ENCODE measurements at places on chromosomes 7 and 10. TPM values are rescaled to one million over a fixed set of nuclear protein-coding genes. Genes with fewer than 3 reads are reported as not detected.

DNA sequence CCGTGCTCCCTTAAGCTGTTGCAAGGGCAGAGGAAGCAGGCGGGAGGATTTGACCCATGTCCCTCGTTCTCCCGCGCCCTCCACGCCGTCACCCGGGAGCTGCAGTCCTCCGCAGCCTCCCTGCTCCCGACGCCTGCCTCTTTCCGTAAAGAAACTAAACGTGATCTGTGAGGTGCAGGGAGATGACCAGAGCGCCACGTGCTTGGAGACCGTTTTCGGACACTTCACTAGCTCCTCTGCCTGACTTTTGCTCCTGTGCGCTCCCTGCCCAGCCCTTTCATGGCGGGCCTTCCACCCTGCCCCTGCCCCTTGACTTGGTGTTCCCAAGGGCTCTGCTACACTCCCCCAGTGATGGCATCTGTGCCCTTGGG, 171.2 kb downstream of the LSM5 start:
- no peak for DNase-seq

DNA sequence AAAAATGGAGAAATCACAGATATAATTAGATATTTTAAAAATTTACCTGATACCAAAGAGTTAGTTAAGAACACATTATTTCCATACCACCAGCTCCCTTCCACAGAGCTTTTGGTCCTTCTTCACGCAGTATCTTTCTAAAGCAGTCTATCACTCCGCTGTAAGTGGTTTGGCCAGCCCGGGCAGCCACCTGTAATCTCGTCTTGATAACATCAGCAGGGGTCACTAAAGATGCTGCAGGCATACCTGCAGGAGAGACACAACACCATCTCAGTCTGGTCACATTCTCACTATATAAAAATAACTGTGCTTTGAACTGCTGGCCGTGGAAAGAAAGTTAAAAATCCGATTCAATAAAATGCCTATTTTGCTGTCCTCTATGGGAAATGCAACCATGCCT, 200.1 kb downstream of the SLC25A13 start:
- DNase-seq = no peak

GPER1 gene
- 6.9 TPM for polyA plus RNA-seq

DNA sequence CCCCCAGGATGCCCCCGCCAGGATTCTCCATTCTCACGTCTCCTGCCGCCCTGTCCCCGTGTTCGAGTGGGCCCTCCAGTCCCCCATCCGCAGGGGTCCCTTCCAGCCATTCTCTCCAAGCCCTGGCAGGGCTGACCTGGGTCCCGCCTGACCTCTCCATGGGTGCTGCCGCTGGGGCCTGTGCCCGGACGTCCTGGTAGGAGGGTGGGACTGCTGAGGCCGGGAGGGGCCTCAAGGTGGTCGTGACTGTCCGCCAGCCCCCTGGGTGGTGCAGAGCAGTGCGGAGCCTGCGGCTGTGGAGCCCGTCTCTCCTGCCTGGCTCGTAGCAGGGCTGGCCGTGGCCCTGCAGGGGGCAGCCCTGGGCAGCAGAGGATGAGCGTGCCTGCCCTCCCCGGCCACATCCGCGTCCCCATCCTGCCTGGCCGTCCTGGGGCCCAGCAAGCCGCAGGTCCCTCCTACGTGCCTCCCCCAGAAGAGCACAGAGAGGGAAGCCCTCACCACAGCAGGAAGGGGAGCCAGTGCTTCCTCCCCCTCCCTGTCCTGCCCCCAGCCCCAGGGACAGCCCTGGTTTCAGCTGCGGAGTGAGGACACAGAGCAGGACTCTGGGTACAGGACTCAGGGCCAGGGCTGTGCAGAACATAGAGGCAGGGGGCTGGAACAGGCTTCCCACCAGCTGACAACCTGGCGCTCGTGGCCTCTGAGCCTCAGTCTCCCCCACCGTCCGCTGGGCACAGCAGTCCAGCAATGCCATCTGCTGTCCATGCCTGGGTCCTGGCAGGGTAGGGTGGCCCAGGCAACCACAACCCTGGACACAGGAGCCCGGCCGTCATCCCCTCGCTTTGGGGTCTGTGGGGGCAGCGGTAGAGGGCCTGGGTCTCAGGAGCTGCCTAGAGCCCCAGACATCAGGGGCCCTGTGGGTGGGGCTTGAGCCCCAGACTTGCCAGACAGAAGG, 1.5 kb upstream of the GRIFIN start:
- no peak for DNase-seq

FGL2 gene
- polyA plus RNA-seq = 46.2 TPM

GRCh38 chr10:79007421-79008319, 61.1 kb upstream of the ZMIZ1 start:
- no peak for DNase-seq

DNA sequence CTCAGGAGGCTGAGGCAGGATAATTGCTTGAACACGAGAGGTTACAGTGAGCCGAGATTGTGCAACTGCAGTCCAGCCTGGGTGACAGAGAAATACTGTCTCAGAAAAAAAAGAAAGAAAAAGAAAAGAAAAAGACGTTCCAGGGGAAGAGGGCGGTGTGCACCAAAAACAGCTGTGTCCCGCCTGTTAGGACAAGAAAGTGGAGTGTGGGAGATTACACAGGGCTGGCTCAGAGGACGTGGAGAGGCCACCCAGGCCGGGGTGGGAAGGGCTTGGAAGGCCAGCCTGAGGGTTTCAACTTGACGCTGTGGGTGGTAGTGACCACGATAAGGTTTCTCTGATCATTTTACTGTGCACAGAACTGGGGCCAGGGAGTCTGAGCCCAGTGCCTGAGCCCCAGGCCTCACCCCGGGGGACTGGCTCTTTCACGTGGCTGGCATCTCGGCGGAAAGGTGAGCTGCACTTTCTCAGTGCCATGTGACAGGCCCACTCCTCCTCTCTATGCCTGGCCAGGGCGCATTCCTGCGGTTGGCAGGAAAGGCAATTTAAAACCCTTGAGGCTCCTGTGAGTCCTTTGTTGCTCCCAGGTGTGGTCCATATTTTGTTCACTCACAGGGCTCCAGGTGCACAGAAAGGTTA, 13.9 kb downstream of the RHBDD2 start:
- DNase-seq = no peak

- DNase-seq = no peak
These were observed 329.2 kb downstream of the BBS9 start for GRCh38 chr7:33458581-33458980.

CHN2 gene
- polyA plus RNA-seq = 19.7 TPM

- no peak for DNase-seq
These were observed 2.2 kb downstream of the PLPP4 start for GRCh38 chr10:120459185-120459584.

GRCh38 chr10:31477584-31477983, 158.6 kb downstream of the ZEB1 start:
- no peak for DNase-seq

HSPA12A gene
- polyA plus RNA-seq = 32.7 TPM

GRCh38 chr10:92729886-92730285, 40.1 kb downstream of the HHEX start:
- no peak for DNase-seq

KCNMA1 gene
- polyA plus RNA-seq = 2.8 TPM

DNA sequence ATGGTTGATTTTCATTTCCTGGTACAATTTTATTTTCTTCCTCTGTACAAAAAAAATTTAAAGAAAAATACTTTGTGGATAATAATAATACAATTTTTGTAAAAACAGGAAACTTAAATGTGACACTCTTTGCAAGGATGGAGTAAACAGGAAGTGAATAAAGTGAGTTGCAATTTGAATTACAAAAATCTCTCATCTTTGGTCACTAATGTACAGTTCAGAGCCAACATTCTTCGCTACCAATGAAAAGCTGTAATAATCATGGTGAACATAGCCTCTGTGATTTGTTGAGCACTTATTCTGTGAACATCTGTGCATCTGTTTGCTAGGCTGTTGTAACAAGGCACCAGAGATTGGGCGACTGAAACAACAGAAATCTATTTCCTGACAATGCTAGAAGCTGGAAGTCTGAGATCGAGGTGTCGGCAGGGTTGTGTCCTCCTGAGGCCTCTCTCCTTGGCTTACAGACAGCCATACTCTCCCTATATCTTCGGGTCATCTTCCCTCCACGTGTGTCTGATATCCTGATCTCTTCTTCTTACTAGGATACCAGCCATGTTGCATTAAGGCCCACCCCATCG, 295.3 kb upstream of the KLF6 start:
- DNase-seq = no peak

MUC3A gene
- polyA plus RNA-seq = 0.51 TPM

DNA sequence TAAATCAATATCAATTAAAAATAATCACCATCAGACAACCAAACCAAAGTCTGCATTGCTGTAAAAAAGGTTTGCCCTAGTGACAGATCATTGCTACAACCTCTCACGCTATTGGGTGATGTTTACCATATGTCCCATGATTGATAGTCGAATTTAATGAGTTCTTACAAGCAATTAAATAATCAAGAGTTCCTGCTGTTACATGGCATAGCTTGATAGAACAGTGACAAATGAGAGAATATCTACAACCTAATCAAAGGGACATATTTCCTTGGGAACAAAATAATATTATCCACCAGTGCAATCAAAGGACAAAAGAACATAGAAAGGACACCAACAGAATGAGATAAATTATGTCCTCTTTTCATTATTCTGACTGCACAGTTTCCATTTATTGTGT, 387.4 kb downstream of the ETV1 start:
- no peak for DNase-seq

GRCh38 chr10:107477266-107477665, 312.8 kb upstream of the SORCS1 start:
- DNase-seq = no peak

IFIT5 gene
- 20.3 TPM for polyA plus RNA-seq

DNA sequence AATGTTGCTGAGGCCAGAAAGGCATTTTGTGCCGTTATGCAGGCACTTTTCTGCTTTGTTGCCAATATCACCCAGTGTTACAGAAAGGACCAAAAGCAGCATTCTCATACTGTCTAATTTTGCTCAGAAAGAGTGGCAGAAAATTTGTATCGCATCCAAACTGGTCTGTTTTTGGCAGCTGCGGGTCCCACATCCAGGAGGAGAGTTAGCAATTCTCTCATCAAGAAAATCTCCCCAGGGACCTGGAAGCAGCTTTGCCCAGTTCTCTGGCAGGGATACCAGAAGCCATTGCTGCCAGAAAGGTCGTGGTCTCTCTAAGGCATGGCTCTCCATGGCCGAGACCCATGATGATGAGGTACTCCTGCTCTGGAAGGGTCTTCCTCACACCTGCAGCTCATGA, 489.2 kb upstream of the ZMIZ1 start:
- DNase-seq = no peak

DNA sequence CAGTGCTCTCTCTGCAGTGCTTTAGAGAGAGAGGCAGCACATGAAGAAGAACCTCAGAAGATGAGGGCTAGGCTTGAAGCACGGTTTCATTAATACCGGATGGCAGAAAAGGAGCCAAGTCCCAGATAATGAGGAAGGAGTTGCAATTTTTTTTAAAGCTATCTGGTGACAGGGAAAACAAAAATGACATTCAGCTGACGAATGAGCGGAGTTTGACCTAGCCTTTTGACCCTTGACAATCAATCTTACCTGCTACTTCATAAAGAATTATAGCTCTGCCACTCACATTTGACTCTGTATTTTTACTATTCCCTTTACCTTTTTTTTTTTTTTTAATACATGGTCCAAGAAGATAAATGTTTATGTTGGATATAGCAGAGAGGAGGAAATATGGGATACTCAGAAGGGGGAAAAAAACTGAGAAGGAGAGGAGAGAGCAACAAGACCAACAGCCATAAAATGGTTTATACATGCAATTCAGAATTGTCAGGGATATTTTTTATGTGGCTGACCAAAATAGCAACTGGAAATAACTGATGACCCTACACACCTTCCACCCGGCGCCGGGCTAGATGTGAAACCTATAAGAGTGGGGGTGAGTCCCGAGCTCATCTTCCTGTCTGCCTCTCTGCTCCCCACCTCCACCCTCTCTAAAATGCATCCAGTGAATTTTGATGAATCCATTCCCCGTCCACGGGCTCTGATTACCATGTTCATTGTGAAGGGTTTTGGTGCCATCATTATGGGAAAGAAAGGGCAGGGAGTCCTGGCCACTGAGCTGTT, 274.4 kb upstream of the YAE1 start:
- no peak for DNase-seq

GRCh38 chr7:87215046-87215445, 4.5 kb downstream of the TMEM243 start:
- DNase-seq = no peak

TMEM130 gene
- 4.5 TPM for polyA plus RNA-seq

GRCh38 chr7:17422966-17423365, 124.5 kb downstream of the AHR start:
- no peak for DNase-seq

GRCh38 chr7:46512891-46513413, 591.9 kb upstream of the IGFBP3 start:
- DNase-seq = no peak

GRCh38 chr10:105359708-105360107, 718.6 kb downstream of the SORCS3 start:
- DNase-seq = no peak

DNA sequence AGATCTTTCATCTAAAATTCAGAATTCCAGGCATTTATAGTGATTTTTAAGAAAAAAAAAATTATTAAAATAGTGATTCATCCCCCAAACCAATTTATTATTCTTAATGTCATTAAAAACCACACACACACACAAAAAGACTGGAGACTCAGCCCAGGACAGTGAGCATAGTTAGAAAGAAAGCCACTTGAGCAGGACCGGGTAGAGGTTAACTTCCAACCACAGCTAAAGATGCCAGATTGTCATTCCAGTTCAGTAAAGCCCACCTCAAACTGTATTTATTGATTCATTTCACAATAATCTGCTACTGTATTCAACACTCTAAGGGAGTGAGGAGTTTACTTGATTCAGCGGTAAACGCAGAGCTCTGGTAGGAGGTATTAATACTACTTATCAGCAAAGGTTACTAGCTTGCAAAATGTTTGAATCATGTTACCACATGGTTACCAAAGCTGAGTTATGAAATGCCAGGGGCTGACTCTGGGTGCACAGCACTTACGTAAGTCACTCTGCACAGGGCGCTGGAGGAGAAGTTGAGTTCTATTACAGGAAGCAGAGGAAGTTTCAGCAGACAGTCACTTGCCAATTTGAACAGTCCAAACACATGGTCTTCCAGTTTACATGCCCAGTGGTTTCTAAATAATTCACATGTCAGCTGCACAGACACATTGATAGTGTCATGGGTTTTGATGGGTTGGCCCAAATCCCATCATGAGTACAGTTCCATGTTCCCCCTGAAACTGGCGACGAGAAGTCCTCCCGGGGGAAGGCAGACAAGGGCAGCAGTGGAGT, 64.6 kb downstream of the KLF6 start:
- no peak for DNase-seq

DNA sequence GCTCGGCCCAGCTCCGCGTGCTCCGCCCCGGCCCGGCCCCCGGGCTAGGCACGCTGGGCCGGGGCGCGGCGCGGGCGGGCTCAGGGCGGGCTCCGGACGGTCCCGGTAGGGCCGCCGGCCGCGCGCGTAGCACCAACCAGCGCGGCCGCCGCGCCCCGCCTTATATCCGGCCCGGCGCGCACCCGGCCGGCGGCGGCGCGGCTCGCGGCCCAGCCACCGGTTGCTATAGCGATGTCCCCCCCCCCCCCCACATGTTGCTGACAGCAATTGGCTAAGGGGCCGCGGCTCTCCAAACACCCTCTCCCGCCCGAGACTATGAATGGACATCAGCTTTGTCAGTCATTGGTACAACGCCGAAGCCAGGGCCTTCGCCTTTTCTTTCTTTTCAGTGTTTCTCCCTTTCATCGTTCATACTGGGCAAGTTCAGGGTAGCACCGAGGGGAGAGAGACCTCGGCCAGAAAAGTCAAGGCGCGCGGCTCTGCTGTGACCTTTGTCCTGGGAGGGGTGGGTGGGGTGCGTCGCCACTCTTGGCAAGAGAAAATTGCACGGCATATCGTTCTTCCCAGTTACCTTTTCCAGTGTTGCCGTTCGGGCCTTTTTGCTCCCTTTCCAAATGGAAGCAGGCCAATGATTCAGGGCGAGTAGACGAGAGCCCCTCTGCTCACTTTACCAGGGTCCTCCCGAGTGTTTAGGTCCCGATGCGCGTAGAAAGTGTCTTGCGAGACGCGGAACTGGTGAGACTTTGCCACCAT, 354.2 kb downstream of the DNAJB6 start:
- DNase-seq = no peak

TMEM236 gene
- 0.31 TPM for polyA plus RNA-seq
